Femur (tissue), 1 donor: ENCODE measurements at places on chromosomes 7 and 10.

DNA sequence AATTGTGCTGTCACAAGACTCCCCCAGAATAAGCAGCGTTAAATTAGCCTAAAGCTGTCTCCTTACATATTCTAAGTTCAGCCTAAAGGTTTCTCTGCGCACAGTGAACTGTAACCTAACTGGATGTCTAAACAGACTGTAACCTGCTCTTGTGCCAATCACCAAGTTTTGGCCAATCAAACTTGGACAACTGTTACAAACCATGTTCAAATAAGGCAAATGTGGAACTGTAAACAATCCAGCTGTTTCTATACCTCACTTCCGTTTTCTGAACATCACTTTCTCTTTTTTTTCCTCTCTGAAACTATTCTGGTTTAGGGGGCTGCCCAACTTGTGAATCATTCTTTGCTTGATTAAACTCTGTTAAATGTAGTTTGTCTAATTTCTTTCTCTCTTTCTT is 252.2 kb upstream of the HABP2 start:
- no peak for DNase-seq

GRCh38 chr10:58575491-58575890 is 62.8 kb downstream of the BICC1 start:
- no peak for DNase-seq

- peak; percentile 54 for DNase-seq
These were observed 73.0 kb upstream of the LRRC4 start for GRCh38 chr7:128104108-128104742.

DNA sequence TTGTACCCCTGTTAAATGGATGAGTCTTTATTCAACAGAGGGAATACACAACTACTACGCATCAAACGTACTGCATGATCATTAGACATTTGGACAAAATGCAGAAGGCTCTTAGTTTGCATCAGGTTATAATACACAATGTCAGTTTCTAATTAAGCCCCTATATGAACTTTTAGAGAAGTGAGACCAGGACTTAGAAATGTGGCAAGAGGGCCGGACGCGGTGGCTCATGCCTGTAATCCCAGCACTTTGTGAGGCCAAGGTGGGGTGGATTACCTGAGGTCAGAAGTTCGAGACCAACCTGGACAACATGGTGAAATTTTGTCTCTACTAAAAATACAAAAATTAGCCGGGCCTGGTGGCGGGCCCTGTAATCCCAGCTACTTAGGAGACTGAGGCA is 76.3 kb upstream of the MGMT start:
- no peak for DNase-seq

DNA sequence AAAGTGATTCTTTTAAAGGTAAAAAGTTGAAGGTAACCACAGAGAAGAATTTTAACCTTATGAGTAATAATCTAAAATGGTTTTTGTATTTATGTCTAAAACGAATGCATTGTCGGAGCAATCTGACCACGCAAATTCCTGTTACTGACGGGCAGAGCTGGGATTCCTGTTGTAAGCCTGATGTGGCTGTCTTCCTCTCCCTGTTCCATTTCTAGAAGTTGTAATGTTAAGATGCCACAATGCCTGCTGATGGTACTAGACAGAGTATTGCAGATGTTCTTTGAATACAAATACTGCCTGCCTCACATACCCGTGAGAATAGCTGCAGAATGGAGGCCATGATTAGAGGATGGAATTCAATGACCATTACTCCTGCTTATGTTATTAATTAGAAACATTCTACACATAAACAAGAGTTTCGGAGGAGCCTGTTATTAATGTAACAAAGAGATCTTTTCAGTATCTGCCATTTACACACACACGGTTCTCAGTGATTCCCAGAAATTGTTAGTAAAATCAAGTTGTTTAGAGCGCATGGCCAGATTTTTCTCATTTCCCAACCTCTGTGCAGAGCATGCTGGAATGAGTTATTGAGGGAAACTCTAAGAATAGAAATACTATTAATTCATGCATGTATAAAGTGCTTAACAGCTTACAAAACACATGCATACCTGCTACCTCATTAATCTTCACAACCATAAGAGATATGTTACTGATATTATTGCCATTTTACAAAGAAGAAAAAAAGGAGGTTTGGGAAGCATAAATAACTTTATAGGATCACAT is 196.8 kb downstream of the PTN start:
- no peak for DNase-seq

DNA sequence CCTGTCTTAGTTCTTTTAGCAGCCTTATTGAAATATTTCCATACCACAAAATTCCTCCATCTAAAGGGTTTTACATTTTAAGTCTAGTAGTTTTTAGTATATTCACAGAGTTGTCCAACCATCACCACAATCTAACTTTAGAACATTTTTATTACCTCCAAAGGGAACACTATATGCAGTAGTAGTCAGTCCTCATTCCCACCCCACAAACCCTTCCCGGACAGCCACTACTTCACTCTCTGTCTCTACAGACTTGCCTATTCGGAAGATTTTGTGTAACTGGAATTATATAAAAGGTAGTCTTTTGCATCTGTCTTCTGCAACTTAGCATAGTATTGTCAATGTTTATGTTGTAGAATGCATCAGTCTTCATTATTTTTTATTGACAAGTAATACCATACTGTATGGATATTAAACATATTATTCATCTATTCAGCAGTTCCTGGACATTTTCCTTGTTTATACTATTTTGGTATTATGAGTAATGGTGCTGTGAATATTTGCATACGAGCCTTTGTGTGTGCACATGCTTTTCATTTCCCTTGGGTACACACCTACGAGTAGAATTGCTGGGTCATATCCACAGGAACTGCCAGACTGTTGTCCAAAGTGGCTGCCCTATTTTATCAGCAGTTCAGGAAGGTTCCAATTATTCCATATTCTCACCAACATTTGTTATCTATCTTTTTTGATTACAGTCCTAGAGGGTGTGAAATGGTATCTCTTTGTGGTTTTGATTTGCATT is 60.9 kb upstream of the LANCL2 start:
- no peak for DNase-seq

- no peak for DNase-seq
These were observed 26.9 kb downstream of the NOD1 start for GRCh38 chr7:30451539-30452279.

DNA sequence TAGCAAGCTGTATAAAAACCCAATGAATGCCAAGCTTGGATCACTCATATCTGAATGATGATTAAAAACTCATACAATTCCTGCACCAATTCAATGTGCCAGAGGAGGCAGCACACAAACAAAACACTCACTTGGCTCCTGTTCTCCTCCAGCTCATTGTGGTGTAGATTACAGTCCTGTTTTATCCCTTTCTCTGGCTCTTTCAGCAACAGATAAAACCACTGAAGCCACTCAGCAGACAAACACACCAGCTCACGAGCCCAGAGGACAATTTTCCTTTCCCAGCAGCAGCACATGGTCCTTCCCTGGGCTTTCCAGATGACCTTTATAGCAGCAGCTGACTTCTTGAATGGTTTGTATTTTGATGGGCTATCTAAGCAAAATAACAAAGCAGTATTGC is 107.3 kb upstream of the STARD3NL start:
- DNase-seq: peak; percentile 39

DNA sequence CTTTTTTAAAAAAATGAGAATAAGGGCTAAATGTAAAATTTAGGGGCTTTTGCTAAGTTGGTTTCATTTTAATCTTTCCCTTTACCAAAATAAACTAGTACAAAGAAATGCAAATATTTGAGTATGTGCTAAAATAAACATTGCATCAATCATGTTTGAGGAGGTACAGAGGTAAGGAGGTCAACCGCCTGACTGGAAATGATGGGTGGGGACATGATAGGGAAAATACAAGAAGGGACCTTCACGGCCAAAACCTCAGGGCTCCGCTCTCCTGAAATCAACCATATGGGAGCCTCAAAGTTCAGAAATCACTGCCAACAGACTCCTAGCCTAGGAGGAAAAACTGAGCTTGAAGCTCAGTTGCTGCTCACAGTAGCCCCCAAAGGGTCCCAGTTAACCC is 207.6 kb downstream of the AHR start:
- no peak for DNase-seq

DNA sequence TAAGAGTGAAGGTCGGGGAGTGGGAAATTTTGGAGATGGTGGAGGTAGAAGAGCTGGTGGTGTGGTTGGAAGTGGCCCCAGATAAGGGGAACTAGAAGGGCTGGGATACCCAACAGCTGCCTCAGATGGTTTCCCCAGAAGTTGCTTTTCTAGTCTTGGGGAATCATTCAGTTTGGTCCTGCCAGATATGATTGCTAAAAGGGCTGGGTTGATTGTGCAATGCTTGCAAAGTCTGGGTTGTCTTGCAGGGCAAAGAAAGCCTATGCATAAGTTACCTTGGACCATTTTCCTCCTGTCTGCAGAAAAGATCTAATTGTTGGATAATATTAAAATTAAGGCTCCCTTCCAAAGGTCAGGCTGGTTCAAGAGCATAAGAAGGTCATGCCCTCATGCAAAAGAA is 213.8 kb upstream of the ZNF804B start:
- DNase-seq: no peak

- no peak for DNase-seq
These were observed 346.0 kb downstream of the PHF14 start for GRCh38 chr7:11319491-11320274.

DNA sequence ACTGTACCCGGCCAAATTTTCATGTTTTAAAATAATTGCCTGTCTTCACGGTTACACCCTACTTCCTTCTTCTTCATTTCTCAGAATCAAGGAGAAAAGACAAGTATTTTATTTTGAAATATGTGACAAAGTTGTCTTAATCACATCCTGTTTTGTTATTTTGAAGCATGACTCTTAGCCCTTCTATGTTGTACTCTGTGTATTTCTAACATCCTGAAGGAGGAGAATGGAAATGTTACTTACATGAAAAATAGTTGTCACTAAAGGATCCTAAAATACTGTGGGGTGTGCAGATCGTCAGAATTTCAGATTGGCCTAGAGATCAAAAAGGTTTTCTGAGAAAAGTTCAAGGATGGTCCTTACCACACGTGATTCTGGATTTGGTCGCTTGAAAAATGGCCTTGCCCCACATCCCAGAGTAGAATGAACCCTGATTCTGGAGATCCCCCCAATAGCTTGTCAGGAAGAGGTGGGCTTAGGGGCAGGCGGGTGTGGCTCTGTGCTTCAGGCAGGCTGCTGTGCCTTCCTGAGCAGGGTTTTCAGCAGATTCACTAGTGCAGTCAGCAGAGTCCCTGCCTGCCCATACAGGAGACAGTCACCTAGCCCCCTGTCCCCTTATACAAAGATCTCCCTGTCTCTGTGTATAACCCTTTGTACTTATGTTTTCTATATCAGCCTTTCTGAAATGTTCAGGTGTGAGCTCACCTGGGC is 8.6 kb downstream of the UPP1 start:
- DNase-seq: no peak

GRCh38 chr10:12727832-12728215 is 273.7 kb downstream of the CCDC3 start:
- DNase-seq: no peak

- DNase-seq: no peak
These were observed 44.9 kb downstream of the GLI3 start for GRCh38 chr7:42192066-42192465.

- no peak for DNase-seq
These were observed 96.8 kb downstream of the RAB18 start for GRCh38 chr10:27600930-27601329.

- DNase-seq: no peak
These were observed 75.6 kb downstream of the SLC37A3 start for GRCh38 chr7:140322759-140323158.

- no peak for DNase-seq
These were observed 43.1 kb downstream of the KLF6 start for GRCh38 chr10:3741688-3742461.

- no peak for DNase-seq
These were observed 56.6 kb downstream of the CUX1 start for GRCh38 chr7:101874028-101874427.

DNA sequence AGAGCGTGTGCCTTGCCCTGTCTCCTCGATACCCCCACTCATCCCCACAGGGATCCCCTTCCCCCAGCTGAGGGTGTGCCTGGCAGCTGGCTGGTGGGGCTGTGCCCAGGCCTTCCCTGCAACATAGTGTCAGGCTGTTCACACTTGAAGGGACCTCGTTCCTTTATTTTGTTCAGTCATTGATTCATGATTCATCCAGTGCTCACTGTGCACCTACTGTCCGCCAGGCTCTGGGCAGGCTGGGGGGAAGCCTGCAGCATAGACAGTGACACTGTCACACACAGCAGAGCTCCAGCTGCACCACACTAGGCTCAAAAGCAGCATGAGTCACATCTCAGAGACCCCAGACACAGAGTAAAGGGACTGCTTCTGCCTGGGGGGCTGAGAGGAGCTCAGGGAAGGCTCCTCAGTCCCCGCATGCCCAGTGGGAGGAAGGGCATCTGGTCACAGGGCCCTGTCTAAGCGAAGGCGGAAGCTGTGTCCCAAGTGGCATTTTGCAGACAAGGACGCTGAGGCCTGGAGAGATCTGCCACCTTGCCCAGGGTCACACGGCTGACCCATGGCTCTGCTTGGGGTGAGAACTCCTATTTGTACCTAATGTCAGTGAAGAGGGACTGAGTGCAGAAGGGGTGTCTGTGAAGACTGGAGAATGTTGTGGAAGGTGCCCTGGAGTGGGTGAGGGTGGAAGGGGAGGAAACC is 27.9 kb downstream of the CDH23 start:
- DNase-seq: peak; percentile 6

GRCh38 chr7:54940748-54941147 is 78.1 kb upstream of the EGFR start:
- no peak for DNase-seq

DNA sequence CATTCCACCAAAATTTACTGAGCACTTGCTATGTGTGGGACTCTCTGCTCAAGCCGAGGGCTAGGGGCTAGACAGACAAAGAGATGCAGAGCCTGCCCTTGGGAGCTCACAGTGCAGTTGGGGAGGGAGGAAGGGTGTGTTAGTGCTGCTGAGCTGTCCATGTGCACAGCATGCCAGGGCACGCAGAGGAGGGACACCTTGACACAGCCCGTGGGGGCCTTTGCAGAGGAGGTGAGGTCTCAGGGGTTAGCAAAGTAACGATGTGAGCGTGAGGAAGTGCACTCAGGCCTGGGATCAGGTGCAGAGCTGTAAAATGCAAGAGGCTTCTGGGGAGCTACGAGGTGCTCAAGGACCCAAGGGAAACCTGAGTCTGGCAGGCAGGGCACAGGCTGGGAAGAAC is 16.3 kb downstream of the PRKCQ start:
- no peak for DNase-seq

- DNase-seq: no peak
These were observed 119.8 kb upstream of the LANCL2 start for GRCh38 chr7:55245271-55245723.

DNA sequence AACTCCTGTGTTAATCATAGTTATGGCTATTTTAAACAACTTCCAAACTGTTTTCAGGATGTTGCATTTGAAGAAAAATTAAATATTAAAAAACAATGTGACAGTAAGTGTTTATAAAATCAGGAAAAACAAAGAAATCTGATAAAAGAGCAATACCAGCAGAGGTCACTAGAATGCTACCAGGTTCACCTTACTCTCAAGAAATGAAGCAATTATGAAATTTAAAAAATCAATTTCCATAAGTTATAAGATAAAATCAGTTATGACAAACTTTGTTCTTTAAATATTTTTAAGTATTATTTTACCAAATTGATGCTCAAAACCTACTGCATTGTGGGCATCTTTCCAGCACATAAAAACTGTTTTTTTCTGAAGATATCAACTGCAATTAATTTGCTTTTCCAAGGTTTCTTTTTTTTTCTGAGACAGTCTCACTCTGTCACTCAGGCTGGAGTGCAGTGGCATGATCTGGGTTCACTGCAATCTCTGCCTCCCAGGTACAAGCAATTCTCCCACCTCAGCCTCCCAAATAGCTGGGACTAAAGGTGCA is 50.7 kb upstream of the RHEB start:
- no peak for DNase-seq

- DNase-seq: no peak
These were observed 129.2 kb upstream of the FEZF1 start for GRCh38 chr7:122433765-122434164.

GRCh38 chr7:109092268-109092667 is 522.6 kb downstream of the DNAJB9 start:
- DNase-seq: no peak
